Activated CD8-positive, alpha-beta memory T cell treated with anti-CD3 and anti-CD28 coated beads, Interleukin-2, amount 50 U/mL, for 4 hours (primary cell): ENCODE measurements at places on chromosomes 16 and 17.
A peak's percentile ranks its signal among the peaks of the same experiment; 100 is the strongest.

DNA sequence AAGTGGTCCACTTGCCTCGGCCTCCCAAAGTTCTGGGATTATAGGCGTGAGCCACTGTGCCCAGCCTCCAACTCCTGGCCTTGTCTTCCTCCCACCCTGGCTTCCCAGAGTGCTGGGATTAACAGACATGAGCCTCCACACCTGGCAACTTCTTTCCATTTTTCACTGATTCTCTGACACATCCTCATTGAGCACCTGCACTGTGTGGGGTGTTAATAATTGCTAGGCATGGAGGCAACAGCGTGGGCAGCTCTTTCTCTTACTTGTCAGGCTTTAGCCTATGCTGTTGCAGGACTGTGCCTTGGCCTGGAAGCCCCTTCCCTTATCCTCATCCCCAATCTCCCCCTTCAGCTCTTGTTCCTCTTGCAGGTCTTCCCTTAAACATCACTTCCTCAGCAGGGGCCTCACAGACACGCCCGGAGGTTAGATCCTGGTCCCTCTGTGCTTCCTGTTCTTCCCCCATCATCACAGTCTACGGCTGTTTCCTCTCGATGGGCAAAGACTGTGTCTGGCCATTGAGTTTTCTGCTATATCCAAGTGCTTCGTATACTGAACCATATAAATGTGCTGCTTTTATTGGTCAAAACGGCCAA is 7.9 kb downstream of the QPRT start:
- DNase-seq: no peak

- DNase-seq: no peak
Observed at GRCh38 chr17:9401434-9401833, 174.2 kb downstream of the STX8 start.

GRCh38 chr16:90005956-90006663 is 13.1 kb downstream of the DBNDD1 start:
- DNase-seq: no peak

DNA sequence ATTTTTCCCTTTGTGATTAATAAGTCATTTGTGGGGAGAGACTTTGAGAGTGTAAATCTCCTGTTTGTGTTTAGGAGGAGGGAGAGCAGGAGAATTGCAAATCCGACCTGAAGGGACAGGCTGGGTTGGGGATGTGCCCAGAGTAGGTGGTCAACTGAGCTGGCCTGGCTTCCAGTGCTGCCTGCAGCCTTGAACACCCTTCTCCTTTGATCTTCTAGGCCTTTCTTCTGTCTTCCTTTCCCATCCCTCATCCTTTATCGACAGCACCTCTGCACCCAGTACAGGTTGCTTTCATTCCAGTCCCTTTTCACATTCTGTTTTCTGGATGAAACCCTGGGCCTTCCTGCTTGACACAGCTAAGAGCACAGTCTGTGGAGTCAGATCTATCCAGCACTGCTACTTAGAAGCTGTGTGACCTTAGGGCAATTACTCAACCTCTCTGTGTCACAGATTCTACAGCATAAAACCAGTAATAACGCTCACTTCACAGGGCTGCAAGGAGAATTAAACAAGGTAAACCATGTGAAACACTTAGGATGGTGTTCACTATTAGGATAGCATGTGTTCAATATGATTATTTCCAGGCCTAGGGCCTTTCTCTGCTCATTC is 1.0 kb upstream of the CSNK2A2 start:
- DNase-seq: no peak

DNA sequence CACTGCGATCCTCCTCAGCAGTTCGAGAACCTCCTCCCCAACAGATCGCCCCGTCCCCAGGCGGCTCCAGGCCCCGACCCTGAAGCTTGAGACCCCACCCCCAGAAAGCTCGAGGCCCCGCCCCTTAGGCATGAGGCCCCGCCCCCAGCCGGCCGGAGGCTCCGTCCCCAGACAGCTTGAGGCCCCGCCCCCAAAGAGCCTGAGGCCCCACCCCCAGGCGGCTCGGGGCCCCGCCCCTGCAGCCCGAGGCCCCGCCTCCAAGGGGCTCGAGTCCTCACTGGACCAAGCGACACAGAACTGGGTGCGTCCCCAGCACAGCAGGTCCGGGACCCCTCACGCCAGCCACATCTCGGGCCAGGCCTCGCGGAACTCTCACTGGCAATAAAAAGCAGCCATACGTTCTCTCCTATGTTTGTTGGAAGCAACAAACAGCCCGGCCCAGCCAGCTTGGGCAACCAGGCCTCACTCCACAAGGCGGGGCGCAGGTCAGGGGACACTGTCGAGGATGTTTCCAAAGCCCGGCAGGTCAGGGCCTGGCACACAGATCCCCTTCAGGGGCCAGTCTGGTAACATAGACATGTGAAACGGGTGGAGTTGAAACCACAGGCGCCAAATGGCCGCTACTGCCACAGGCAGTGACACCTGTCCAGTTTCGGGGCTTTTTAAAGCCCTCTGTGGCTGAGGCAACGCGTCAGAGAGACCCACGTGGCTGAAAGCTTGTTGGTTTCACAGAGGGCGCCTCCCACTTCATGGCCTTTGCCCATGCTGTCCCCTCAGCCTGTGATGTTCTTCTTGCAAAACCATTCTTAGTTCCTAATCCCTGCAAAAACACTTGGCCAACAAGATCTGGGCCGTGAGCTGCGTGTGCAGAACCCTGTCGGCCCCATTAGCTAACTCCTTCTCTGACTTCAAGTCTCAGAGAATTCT is 224.2 kb downstream of the PARN start:
- no peak for DNase-seq

DNA sequence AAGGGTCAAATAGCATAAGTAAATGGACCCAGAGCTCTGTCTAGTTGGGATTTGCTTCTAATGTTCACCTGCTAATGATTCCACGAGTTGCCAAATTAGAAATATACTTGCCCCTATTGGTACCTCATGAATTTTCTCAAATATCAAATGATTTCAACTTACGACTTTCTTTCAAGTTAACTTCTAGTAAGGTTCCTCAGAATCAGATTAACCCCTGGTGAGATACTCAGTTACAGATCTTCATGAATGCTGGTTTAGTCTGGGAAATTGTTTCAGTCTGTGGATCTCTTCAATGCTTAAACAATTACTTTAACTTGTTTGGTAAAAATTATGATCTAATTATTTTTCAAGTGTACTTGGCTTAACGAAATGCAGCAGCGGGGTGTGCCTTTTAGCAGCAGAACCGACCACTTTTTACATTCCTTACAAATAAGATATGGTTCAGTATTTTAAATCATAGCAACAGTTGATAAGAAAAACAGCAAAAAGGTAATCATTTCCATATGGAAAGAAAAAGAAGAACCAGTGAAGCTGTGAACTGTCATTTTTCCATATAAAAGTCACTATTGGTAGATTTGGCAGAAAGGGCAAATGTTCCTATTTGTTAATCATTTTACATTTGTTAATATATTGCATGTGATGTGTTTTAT is 34.5 kb downstream of the TUBD1 start:
- DNase-seq: no peak

DNA sequence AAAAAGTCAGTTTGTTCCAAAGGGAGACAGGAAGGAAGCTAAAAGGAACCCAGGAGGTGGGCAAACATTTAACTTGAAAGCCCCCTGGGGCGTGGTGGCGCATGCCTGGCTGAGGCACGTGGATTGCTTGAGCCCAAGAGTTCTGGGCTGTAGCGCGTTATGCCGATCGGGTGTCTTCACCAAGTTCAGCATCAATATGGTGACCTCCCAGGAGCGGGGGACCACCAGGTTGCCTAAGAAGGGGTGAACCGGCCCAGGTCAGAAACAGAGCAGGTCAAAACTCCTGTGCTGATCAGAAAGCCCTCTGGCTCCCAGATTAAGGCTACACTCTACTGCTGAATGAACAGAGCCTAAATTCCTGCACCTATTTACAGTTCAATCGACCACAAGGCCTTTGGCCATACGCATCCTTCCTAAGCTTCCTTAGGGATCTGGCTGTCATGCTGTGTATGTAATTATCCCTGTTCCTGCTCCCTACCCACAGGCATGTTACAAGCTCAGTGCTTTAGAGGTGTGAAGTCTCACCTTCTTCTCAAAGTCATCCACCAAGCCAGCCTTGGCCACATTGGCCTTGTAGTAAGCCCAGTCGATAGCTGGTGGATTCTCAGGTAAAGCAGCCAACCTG is 5.0 kb downstream of the ATP5PD start:
- DNase-seq: no peak

DNA sequence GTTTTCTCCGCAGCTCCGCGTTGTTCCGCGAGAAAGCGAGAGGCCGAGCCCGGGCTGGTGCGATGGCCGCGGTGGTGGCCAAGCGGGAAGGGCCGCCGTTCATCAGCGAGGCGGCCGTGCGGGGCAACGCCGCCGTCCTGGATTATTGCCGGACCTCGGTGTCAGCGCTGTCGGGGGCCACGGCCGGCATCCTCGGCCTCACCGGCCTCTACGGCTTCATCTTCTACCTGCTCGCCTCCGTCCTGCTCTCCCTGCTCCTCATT is 404 bp downstream of the EMC6 start:
- DNase-seq: no peak

GRCh38 chr17:80347536-80347935 is 67.4 kb upstream of the ENDOV start:
- no peak for DNase-seq

DNA sequence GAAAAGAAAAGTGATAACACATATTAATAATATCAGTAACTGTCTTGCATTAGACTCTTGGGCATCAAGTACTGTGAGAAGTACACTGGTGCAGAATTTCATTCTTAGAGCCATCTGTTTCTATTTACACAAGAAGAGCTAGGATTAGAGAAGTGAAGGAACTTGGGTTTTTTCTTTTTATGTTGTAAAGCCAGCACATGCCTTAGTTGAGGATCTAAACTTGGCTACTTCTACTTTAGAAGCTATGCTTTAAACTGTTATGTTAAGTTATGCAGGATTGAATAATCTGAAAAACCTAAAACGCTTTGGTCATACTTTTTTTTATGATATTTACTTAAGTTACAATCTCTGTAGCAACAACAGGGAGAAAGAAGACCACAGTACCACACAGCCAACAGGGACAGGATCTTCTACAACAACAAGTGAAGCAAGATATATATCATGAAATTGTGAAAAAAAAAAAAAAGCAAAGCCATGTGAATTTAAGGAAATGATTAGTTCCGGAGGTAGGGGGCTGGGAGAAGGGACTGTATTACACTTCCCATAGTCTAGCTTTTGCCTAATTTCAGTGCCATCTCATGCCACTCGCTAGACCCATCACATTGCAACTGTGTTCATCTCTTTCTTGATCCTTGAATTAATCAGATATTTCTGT is 305.1 kb upstream of the GOT2 start:
- no peak for DNase-seq

GRCh38 chr17:4369557-4370230 is 3.2 kb upstream of the UBE2G1 start:
- no peak for DNase-seq

DNA sequence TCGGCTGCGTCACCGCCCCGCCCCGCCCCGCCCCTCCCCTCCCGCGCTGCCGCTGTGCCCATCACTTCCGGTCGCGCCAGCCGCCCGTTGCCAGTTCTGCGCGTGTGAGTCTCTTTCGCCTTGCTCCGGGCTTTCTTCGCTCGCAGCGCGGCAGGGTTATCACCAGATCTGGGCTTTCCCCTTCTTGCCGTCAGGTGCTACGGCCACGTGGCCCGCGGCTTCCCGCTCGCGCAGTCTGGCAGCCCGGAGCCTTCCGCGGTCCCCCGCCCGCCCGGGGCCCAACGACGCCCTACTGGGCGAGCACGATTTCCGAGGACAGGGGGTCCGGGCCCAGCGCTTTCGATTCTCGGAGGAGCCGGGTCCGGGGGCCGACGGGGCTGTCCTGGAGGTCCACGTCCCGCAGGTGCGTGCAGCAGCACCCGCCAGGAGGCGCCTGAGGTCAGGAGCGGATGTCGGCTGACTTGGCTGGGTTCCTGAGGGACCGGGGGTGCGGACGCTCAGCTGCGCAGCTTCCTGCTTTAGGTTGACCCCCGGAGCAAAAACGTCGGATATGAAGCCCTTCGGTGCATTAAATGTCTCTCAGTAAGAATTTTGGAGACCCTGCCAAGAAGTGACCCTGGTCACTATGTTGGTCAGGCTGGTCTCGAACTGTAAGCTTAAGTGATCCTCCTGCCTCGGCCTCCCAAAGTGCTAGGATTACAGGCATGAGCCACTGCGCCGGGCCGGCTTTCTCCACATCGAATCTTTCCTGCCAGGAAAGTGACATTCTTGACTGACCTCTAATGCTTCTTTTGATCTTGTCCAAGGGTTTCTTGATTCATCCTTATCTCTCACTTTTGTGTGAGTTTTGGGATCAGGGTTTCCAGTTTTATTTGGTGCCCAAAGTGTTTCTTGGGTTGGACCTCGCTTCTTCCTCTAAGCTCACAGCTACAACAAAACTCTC is at the start of gene METTL23:
Gene METTL23, plus strand, starts transcription at position 64 of the 943 bp plus-strand sequence. CDS start 2,872 bp downstream, outside the sequence.
- peak; percentile 76 for DNase-seq

- no peak for DNase-seq
Observed at GRCh38 chr16:70407811-70408274, 31.1 kb downstream of the ST3GAL2 start.
